ENCODE measurements at places on chromosomes 7 and 10. TPM values are rescaled to one million over a fixed set of nuclear protein-coding genes. Genes with fewer than 3 reads are reported as not detected.

The GNG11 gene
- 56.9 TPM for total RNA-seq

The OLAH gene
- not detected for total RNA-seq

The CTTNBP2 gene
- total RNA-seq, result 3.9 TPM

The CRHR2 gene
- total RNA-seq, result not detected

The AQP1 gene
- total RNA-seq, result 2.8 TPM

The CYP26A1 gene
- total RNA-seq, result not detected

The NKX2-3 gene
- total RNA-seq, result not detected

The TRIM24 gene
- 4.7 TPM for total RNA-seq
